HepG2 (cell line): ENCODE measurements at places on chromosomes 5 and 9.

DNA sequence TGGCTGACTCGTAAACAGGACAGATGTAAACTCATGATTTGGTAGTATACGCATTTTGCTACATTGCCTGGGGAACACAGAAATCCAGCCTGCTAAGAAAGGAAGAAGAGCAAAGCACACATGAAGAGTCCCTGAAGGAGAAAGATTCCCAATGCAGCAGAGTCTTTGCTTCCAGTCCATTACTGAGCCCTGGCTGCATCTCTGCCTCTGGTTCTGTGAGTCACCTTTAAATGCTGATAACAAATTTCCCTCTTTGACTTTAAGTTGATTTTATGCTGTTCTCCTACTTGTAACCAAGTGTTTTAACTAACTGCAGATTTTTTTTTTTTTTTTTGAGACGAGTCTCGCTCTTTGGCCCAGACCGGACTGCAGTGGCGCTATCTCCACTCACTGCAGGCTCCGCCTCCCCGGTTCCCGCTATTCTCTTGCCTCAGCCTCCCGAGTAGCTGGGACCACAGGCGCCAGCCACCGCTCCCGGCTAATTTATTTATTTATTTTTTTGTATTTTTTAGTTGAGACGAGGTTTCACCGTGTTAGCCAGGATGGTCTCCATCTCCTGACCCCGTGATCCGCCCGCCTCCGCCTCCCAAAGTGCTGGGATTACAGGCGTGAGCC, 8.5 kb upstream of the PRXL2C start:
- H3K4me3 ChIP-seq, result no peak overlapping the region
- no peaks in the 10 kb centered on the region for H3K36me3 ChIP-seq
- DNase-seq, result no peak
- H3K27me3 ChIP-seq, result no peaks in the 10 kb centered on the region
- H3K4me1 ChIP-seq, result peaks cover 53% of the 10 kb centered on the region
- H3K27ac ChIP-seq, result no peak overlapping the region

DNA sequence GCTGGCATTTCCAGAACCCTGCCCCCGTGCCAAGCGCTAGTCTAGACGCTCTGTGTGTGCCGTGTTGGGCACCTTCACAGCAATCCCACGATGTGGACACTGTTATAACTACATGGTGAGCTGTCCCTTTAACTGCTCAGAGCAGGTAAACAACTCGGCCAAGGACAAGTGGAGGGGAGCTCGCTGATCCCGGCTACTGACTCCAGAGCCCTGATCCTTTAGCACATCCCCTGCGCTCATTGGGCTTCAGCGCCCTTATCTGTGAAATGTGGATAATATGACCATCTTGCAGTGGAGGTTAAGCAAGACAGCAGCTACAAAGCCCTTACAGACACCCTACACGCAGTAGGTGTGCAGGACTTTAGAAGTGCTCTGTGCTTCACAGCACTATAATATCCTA, 16.5 kb downstream of the ORM2 start:
- H3K27ac ChIP-seq, result no peak overlapping the region
- no peaks in the 10 kb centered on the region for H3K27me3 ChIP-seq
- peaks cover 12% of the 10 kb centered on the region for H3K36me3 ChIP-seq
- no peak overlapping the region for H3K4me3 ChIP-seq

GRCh38 chr9:137671721-137672120, 52.9 kb downstream of the EHMT1 start:
- no peak overlapping the region; the same call in 1 of the 2 replicates for H3K4me3 ChIP-seq
- H3K4me1 ChIP-seq, result peaks cover 51% of the 10 kb centered on the region
- no peak for DNase-seq

DNA sequence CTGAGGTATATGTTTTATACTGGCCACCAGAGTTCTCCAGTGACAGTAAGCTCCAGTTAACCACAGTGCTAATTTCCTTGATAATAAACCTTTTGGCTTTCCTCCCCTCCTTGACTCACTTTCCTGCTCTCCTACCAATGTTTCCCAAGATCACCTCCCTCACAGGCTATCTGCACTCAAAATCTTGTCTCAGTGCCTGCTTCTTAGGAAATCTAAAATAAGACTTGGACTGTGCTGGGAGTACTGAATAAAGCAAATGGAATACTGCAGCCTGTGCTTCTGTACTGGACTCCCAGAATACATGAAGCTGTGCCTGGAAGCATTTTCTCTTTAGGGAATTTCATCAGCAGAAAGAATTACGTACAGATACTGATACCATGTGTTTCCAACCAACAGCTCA, 1.7 kb upstream of the DCP2 start:
- no peak overlapping the region for H3K4me3 ChIP-seq
- no peak overlapping the region for H3K27ac ChIP-seq
- no peak for DNase-seq

DNA sequence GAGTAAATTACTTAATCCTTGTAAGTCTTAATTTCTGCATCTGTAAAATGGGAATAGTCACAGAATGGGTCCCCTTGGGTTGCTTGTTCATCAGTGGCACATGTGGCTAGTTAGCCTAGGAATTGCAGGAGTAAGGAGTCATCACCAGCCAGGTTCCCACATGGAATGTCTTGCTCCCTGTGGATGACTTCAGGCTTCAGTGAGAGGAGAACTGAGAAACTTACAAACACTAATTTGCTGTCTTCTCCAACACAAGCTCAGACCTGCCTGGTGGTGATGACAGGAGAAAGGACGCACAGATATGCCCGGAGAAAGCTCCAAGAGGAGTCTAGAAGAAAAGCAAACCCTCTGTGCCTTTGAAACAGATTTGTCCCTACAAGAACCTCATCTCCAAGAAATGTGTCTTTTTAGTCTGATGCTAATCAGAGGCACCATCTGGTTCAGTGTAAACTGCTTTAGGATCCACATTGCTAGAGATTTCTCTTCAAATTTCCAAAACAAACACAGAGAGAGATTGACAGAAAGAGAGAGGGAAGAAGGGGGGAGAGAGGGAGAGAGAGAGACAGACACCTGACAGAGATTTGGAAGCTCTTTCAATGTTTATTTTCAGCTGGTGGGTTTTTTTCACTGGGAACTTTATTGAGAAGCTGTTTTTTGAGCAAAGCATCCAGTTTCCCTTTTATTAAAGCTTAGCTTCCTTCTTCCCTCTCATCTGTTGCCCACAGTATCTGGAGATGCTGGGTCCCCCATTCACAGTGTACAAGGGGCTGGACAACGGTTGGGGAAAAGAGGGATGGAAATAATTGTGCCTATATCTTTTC, 128.3 kb downstream of the DOCK2 start:
- H3K27me3 ChIP-seq, result no peaks in the 10 kb centered on the region
- no peak overlapping the region for H3K4me3 ChIP-seq
- no peaks in the 10 kb centered on the region for H3K4me1 ChIP-seq
- no peak for DNase-seq
- H3K27ac ChIP-seq, result no peak overlapping the region

DNA sequence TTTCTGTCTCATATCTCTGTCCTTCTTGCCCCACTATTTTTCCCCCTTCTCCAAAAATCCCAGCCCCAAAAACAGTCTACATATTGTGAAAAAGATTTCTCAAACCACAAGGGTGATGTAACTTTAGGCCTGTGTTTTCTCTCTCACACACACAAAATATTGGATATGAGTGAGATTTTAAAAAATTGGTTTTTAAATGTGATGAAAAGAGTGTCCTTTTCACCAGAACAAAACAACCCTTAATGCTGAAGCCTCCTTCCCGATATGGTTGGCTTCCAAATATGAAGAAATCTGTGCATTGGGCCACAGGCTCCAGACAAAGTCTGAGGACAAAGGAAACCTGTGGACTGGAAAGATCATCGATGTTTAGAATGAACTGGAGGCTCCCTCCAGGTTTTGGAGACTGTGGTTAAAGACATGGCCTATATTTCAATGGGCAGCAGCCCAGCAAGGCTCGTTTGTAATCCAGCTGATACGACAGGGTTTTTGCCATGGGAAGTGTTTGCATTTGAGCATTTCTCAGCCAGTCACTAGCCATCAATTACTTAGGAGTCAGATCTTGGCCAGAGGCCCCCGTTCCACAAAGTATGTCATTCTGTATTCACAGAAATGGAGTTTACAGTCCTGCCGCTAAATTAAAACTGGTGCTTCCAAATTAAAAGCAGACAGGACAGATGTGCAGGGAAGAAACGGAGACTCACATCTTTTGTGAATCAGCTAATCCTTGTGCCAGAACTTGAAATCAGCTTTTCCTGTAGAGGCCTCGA, 546.3 kb downstream of the EBF1 start:
- H3K27ac ChIP-seq, result no peak overlapping the region
- no peak overlapping the region for H3K4me3 ChIP-seq
- no peak for DNase-seq
- H3K36me3 ChIP-seq, result no peaks in the 10 kb centered on the region
- no peaks in the 10 kb centered on the region for H3K4me1 ChIP-seq

GRCh38 chr5:125129151-125129806, 382.8 kb upstream of the ZNF608 start:
- no peaks in the 10 kb centered on the region for H3K4me1 ChIP-seq
- no peaks in the 10 kb centered on the region for H3K36me3 ChIP-seq
- H3K27ac ChIP-seq, result no peak overlapping the region
- DNase-seq, result no peak
- no peaks in the 10 kb centered on the region for H3K27me3 ChIP-seq

- no peak overlapping the region for H3K27ac ChIP-seq
- H3K36me3 ChIP-seq, result no peaks in the 10 kb centered on the region
- no peak for DNase-seq
- peaks cover 3% of the 10 kb centered on the region; the same call in 1 of the 2 replicates for H3K27me3 ChIP-seq
- H3K4me1 ChIP-seq, result peaks cover 9% of the 10 kb centered on the region
These were observed 90.3 kb upstream of the IFNK start for GRCh38 chr9:27433631-27434325.

- peaks cover 18% of the 10 kb centered on the region for H3K4me1 ChIP-seq
- no peak for DNase-seq
- H3K4me3 ChIP-seq, result peak overlapping the region; percentile 18; the same call in 1 of the 2 replicates
- H3K27ac ChIP-seq, result no peak overlapping the region
These were observed 9.4 kb upstream of the DELE1 start for GRCh38 chr5:141914199-141914743.

- H3K27me3 ChIP-seq, result no peaks in the 10 kb centered on the region
- no peak for DNase-seq
- no peak overlapping the region for H3K27ac ChIP-seq
- no peaks in the 10 kb centered on the region for H3K36me3 ChIP-seq
- peaks cover 12% of the 10 kb centered on the region for H3K4me1 ChIP-seq
These were observed 215.4 kb downstream of the NR3C1 start for GRCh38 chr5:143188083-143188482.

DNA sequence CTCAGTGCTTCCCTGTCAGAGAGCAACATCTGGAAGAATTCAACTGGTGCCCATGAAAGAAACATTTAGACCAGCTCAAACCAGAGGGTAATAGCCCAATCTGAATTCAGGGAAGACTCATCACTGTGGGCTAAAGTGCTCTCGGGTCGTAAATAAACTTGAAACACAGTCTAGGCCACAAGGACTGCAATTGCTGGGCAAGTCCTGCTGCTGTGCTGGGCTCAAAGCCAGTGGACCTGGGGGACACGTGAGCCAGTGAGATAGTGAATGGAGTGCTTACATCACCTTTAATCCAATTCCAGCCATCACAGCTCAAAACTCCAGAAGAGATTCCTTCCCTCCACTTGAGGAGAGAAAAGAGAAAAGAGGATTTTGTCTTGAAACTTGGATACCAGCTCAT, 78.1 kb upstream of the DAP start:
- H3K4me1 ChIP-seq, result peaks cover 23% of the 10 kb centered on the region
- DNase-seq, result no peak
- H3K4me3 ChIP-seq, result no peak overlapping the region
- no peaks in the 10 kb centered on the region for H3K36me3 ChIP-seq
- H3K27ac ChIP-seq, result no peak overlapping the region

DNA sequence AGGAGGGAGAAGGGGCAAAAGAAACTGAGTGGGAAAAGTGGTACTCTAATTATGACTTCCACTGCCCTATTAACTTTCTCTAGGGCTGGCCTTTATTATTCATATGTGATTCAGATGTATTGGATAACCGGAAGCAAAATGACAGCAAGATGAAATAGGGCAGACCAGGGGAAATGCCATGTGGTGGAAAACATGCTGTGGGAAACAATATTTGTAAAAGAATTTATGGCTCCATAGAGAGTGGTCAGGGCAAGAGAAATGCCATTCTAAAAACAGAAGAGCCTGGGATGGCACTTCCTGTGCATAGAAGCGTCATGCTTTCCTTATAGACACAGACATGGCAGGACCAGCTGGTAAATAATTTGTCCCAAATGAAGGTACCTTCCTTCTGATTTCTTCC, 67.7 kb downstream of the MEGF10 start:
- no peak overlapping the region for H3K27ac ChIP-seq
- H3K4me3 ChIP-seq, result no peak overlapping the region
- H3K27me3 ChIP-seq, result no peaks in the 10 kb centered on the region
- no peak for DNase-seq
- H3K36me3 ChIP-seq, result no peaks in the 10 kb centered on the region
- H3K4me1 ChIP-seq, result no peaks in the 10 kb centered on the region

- H3K27ac ChIP-seq, result no peak overlapping the region
- no peaks in the 10 kb centered on the region for H3K36me3 ChIP-seq
- no peaks in the 10 kb centered on the region for H3K4me1 ChIP-seq
- H3K27me3 ChIP-seq, result no peaks in the 10 kb centered on the region
These were observed 21.0 kb upstream of the SCGB3A2 start for GRCh38 chr5:147857302-147858129.

DNA sequence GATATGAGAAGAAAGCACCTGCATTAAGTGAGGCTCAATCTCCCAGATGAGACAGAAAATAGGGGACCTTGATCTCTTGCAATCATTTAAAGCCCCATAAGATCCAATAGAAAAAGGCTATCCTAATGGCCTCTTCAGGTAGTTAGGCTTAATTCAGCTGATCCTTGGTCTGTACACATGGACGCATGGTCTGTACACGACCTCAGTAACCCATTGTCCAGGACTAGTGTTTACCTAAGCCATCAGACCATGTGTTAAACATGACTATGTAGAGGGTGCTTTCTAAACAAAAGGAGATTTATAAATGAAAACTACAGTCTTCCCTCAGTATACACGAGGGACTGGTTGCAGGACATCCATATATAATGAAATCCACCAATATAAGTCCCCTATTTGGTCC, 7.5 kb downstream of the MARCHF3 start:
- H3K27ac ChIP-seq, result peak overlapping the region; percentile 51
- no peaks in the 10 kb centered on the region for H3K27me3 ChIP-seq
- H3K4me3 ChIP-seq, result no peak overlapping the region
- H3K4me1 ChIP-seq, result peaks cover 42% of the 10 kb centered on the region
- peak; percentile 84 for DNase-seq

- H3K27ac ChIP-seq, result no peak overlapping the region
- no peak overlapping the region for H3K4me3 ChIP-seq
- no peak for DNase-seq
- no peaks in the 10 kb centered on the region for H3K4me1 ChIP-seq
- no peaks in the 10 kb centered on the region for H3K36me3 ChIP-seq
These were observed 334.4 kb upstream of the ACTBL2 start for GRCh38 chr5:57817001-57817453.
